ENCODE measurements at places on chromosomes 11 and 22. TPM values are rescaled to one million over a fixed set of nuclear protein-coding genes. Genes with fewer than 3 reads are reported as not detected.

Gene SPI1
- 0.57 TPM for total RNA-seq

Gene ABCC8
- not detected for total RNA-seq

Gene FOLH1
- total RNA-seq: not detected

Gene APOL3
- total RNA-seq: 177 TPM

Gene SLC15A3
- 1.0 TPM for total RNA-seq

Measured in CD4-positive, CD25-positive, alpha-beta regulatory T cell (primary cell).